HT-29 (cell line): ENCODE measurements at places on chromosomes 4 and X. TPM values are rescaled to one million over a fixed set of nuclear protein-coding genes. Genes with fewer than 3 reads are reported as not detected.
A peak's percentile ranks its signal among the peaks of the same experiment; 100 is the strongest.

C4orf50 gene
- not detected in 2 replicates for total RNA-seq

GRCh38 chrX:56729152-56729850 lies at the start of gene NBDY:
Gene NBDY (plus strand): TSS chrX:56729243. CDS start chrX:56729354, 111 bp downstream.
- peak; percentile 52 for DNase-seq

DRP2 gene
- 0.05 and 0.13 TPM in 2 replicates for total RNA-seq

RNF128 gene
- 61.5 and 69.0 TPM in 2 replicates for total RNA-seq

KLHL8 gene
- 3.5 and 6.1 TPM in 2 replicates for total RNA-seq

AWAT2 gene
- not detected in 2 replicates for total RNA-seq

LRAT gene
- total RNA-seq: not detected in 2 replicates

DNA sequence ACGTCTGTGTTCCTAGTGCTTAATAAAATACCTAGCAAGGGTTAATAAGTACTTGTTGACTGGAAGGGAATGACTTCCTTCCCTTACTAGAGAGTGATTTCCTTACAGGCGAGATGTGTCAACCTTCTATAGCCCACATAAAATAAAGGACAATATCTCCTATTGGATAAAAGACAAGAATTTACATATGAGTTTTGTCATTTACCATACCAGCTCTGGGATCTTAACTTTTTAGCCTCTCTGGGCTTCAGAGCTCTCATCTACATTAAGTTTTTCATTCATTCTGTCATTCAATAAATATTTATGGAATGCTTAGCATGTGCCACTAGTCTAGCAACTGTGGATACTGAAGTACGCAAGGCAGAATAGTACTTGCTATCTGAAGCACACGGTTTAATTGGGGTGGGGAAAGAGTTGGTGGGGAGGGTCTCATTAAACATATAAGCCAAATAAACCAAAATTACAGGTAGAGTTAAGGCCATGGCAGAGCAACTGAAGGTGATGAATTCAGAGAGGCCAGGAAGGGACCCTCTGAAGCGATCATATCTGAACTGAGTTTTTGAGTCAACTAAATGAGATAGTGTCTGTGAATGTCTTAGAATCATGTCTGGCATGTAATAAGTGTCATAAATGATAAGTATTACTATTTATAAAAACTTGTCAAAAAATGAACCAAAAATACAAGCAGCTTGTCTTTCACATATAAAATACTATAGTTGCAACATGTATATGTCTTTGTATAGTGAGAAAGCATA lies 91.6 kb upstream of the BMP2K start:
- DNase-seq: no peak

- DNase-seq: no peak
These were observed 704.8 kb downstream of the ARAP2 start for GRCh38 chr4:35539404-35540055.

GRCh38 chr4:174023641-174024040 lies 259.8 kb downstream of the FBXO8 start:
- DNase-seq: no peak

- no peak for DNase-seq
These were observed 60.6 kb upstream of the TLR2 start for GRCh38 chr4:153623491-153623890.

DNA sequence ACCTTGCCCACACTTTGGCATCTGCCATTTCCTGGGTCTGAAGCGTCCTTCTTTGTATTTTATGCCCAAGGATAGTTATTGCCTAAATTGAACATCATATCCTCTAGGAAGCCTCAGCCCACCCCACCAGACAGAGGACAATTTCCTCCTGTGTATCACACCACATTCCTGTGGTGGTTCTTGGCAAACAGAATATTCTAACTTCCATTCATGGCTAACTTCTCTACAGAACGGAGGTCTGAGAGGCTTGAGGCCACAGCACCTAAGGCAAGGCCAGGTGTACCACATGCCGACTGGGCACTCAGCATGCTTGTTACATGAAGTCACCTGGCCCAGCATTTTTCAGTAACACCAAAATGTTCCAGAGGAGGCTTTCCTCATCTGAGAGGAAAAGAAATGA lies 42.4 kb downstream of the CD99L2 start:
- DNase-seq: no peak

DNA sequence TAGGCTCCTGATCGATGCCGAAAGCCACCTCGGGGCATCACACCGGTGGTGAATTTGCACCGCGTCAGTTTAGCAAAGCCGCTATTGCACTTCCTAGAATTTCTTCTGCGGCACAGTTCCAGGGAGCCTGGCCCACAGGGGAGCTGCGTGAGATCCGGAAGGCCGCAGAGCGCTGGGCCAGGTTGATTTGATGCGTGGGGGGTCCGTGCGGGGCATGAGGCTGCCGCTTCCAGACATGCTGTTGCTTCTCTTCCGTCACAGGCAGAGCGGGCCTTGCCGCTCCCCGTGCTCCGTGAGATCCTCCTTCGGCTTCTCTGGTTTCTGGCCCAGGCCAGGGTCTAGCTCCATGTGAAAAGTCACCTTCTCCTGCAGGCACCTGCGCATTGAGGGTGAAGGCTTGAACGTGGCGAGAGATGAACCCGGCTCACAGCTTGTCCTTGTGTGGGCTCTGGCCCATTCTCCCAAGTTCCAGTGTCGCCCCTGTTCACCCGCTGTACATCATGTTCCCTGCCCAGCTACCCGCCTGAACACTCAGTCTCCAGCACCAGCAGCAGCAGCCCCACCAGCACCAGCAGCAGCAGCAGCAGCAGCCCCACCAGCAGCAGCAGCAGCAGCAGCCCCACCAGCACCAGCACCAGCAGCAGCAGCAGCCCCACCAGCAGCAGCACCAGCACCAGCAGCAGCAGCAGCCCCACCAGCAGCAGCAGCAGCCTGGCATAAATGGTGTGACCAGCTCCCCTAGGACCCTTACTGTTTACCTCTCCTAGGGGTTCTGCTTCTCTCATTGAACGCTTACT lies 131.2 kb downstream of the TRIML1 start:
- no peak for DNase-seq

DNA sequence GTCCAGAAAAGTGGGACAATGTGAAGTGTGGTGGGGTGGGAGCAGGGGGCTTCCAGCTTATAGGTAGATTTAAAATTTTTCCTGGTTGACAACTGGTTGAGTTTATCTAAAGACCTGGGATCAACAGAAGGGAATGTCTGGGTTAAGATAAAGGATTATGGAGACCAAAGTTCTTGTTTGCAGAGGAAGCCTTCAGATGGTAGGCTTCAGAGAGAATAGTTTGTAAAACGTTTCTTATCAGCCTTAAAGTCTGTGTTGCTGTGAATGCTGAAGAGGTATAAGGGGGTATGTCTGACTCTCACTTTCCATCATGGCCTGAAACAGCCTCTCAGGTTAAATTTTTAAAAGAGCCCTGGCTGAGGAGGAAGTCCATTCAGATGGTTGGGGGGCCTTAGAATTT lies 20.5 kb downstream of the MGST2 start:
- DNase-seq: no peak

DNA sequence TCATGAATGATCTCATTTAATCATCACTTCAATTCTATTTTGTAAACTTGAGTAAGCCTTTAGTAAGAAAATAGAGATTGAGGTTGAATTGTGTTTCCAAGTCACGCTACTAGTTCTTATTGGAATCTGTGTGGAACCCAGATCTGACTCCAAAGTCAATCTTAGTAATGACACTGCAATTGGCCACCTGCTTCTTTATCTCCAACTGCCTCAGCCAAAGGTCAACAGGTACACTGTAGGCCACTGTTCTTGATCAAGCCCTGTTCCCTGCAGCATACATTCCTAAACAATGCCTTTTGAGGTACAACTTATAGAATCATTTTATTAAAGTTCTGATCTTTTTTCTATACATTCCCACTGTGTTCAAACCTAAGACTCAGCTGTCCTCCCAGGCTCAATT lies 45.5 kb upstream of the CXCL13 start:
- DNase-seq: no peak

- no peak for DNase-seq
These were observed 160.9 kb upstream of the MAD2L1 start for GRCh38 chr4:120227554-120227953.

DNA sequence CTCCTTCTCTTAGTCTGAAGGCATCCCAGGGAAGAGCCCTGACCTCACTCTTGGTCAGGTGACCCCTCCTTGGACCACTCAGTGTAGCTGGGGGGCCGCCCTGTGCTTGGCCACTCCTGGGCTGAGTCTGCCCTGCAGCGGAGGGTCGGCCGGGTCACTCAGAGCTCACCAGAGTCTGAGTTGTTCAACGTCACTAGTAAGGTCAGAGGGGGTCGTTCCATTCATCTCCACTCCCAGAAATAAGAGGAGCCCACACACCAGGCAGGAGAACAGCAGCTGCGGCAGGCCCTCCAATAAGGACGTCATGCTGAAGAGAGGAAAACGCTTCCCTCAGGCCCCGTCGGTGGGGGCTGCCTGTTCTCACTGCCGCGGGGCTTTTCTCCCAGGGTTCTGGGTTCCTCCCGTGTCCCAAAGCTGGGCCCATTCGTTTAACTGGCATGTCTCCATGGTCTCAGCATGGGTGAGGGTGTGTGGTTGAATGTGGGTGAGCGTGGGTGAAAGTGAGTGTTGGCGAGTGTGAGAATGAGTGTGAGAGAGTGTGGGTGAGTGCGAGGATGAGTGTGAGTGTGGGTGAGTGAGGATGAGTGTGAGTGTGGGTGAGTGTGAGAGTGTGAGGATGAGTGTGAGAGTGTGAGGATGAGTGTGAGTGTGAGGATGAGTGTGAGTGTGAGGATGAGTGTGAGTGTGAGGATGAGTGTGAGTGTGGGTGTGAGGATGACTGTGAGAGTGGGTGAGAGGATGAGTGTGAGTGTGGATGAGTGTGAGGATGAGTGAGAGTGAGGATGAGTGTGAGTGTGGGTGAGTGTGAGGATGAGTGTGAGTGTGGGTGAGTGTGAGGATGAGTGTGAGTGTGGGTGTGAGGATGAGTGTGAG lies 47.7 kb downstream of the ING2 start:
- no peak for DNase-seq

DNA sequence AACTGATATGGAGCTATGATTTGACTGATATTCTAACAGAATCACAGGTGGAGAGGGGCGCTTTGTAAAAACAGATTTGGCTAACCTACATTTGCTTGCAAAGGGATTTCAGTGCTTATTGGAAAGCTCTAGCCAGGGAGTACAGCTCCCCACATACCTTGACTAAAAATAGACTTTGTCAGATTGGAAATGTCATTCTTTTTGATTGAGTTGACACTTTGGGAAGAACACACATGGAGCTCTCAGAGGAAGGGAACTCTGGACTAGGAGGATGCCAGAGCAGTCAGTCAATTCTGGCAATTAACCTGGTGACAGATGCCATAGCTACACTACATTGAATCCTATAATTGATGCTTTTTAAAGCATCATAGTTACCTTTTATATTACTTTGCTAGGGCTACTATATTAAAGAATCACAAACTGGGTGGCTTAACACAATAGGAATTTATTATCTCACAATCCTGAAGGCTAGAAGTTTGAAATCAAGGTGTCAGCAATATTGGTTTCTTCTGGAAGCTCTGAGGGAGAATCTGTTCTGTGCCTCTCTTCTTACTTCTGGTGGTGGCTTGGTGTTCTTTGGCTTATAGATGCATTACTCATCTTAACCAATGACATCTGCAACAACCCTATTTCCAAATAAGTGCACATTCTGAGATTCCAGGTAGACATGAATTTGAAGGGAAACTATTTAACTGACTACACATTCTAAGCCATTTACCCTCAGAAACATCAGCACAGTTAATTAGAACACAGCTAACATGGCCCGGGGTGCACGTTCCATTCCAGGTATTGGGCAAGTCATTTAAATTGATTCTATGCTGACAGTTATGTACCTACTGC lies 8.4 kb upstream of the HERC3 start:
- no peak for DNase-seq

SLITRK4 gene
- not detected in 2 replicates for total RNA-seq

- no peak for DNase-seq
These were observed 46.3 kb upstream of the VCX3B start for GRCh38 chrX:8418301-8418700.

DNA sequence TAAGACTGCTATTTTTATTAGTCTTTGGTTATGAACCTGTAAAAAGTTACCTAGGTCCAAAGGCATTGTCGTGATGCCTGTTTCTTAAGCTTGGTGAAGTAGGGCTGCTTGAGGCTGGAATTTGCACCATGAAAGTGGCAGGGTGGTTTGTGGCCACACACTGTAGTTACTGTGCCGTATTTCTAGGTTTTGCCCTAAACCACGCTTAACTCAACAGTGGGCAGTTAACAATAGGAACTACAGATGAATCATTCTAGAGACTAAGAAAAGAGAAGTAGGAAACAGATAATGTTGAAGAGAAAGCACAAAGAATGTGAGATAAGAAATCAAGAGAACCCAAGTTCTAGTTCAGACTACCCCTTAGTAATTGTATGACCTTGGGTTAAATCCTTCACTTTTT lies 11.5 kb downstream of the ETNPPL start:
- DNase-seq: no peak

NXF2B gene
- total RNA-seq: not detected in 2 replicates

NCAPG gene
- 20.7 and 25.2 TPM in 2 replicates for total RNA-seq

- DNase-seq: peak; percentile 43
These were observed 35.3 kb upstream of the DCX start for GRCh38 chrX:111447298-111447697.

GRCh38 chr4:10750714-10751113 lies 66.1 kb upstream of the CLNK start:
- no peak for DNase-seq

ERVMER34-1 gene
- total RNA-seq: 2.9 and 4.6 TPM in 2 replicates

GRCh38 chrX:51893931-51894696 lies 691 bp downstream of the MAGED1 start:
- no peak for DNase-seq

PSAPL1 gene
- total RNA-seq: not detected in 2 replicates

NCBP2L gene
- total RNA-seq: not detected in 2 replicates

DNA sequence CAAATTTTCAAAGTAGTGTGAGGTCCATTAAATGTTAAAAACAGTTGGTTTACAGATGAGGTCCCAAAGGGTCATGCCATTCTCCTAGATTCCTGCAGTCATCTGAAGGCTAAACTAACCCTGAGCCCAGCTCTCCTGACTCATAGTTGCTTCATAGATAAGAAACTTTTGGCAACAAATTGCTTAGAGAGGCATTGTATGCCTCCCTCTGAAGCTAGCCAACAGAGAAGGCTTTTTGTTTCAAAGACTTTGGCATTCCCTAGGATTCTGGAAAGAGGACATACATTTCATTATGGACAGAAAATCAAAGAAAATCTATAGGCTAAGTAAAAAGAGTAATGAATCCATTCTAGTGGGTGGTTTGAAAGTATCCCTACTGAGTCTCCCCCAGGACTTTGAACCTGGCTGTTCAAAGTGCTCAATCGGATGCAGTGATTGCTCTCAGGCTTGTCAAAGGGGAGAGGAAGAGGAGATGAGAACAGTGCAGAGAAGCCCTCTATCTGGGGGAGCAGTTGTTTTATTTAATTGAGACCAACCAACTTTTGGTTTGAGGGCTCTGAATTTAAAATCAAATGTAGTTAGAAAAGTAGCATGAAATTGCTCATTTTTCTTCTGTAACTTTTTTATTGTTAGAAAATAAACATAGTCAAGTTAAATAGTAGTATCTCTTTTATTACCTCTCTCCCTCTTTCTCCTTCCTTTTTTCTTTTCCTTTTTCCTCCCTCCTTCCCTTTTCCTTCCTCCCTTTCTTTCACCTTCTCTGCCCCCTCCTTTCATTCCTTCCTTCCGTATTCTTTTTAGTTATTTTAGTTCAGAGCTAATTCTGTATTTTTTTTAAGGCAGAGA lies 72.3 kb upstream of the ZNF518B start:
- DNase-seq: no peak

- DNase-seq: no peak
These were observed 291.4 kb downstream of the PABPC4L start for GRCh38 chr4:133910165-133910564.

FGFR3 gene
- 73.4 and 77.0 TPM in 2 replicates for total RNA-seq

GRCh38 chrX:100407784-100408712 lies 2.0 kb downstream of the PCDH19 start:
- DNase-seq: no peak
